ENCODE measurements at places on chromosomes 7 and 10. TPM values are rescaled to one million over a fixed set of nuclear protein-coding genes. Genes with fewer than 3 reads are reported as not detected.

NRAP gene
- under 0.01 TPM for total RNA-seq

MGMT gene
- total RNA-seq, result 19.0 TPM

KAZALD1 gene
- 9.1 TPM for total RNA-seq

CYP2E1 gene
- total RNA-seq, result 1.3 TPM

CNOT4 gene
- total RNA-seq, result 10.3 TPM

Data from fibroblast of villous mesenchyme (primary cell).